Activated CD8-positive, alpha-beta memory T cell treated with anti-CD3 and anti-CD28 coated beads, Interleukin-2, amount 10 ng/mL, durations not matched to agents 7 days and 5 days (primary cell): ENCODE measurements at places on chromosomes 11 and 22.

GRCh38 chr11:62556875-62557631 is 10.4 kb upstream of the AHNAK start:
- H3K27ac ChIP-seq = peak overlapping the region; percentile 96
- H3K27me3 ChIP-seq = peaks cover 2% of the 10 kb centered on the region
- DNase-seq = peak; percentile 95
- H3K4me3 ChIP-seq = peak overlapping the region; percentile 65

DNA sequence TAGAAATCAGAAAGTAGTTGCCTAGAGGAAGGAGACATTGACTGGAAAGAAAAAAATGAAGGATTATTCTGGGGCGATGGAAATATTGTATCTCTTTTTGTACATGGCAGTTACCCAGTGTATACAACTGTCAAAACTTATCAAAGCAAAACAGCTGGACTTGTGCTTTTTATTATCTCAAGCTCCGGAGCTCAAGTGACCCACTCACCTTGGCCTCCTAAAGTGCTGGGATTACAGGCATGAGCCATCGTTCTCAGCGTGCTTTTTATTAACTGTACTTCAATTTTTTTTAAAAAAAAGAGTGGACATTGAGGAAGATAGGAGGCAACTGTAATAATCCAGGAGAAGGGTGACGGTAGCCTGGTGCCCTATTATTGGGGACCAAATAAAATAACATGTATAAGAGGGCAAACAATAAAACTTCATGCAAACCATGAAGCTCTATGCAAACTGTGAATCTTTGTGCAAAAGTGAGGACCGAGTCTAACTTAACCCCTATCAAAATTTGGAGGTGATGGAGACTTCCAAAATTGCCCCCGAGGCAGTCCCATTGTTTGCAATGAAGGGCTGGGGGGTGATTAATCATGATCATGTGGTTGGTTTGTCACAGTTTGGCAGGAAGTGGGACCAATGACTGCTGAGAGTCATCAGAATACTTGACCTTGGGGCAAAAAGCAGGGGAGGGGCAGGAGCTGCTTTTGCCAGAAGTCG is 23.5 kb downstream of the FZD4 start:
- H3K4me1 ChIP-seq = peaks cover 14% of the 10 kb centered on the region
- no peaks in the 10 kb centered on the region for H3K27me3 ChIP-seq
- DNase-seq = no peak
- H3K36me3 ChIP-seq = no peaks in the 10 kb centered on the region
- H3K4me3 ChIP-seq = no peak overlapping the region

- H3K4me1 ChIP-seq = peaks cover 32% of the 10 kb centered on the region
- H3K36me3 ChIP-seq = peaks cover 21% of the 10 kb centered on the region
- DNase-seq = peak; percentile 58
- H3K27ac ChIP-seq = peak overlapping the region; percentile 93
Measured at GRCh38 chr11:128692753-128693415, 988 bp upstream of the FLI1 start.

DNA sequence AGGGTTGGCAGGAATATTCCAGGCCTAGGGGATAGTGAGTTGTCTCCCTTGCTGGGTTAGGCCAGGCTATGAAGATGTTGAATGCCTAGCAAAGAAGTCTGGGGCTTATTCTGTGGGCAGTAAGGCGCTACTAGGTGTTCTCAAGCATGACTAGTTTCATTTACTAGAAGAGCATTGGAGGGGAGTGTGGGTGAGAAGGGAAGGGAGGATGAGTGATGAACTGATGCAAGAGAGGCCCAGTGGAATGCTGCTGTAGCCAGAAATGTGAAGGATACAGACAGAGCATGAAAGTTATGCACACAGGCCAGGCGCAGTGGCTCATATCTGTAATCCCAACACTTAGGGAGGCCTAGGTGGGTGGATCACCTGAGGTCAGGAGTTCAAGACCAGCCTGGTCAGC is 33.5 kb downstream of the POU2F3 start:
- no peaks in the 10 kb centered on the region for H3K36me3 ChIP-seq
- H3K27me3 ChIP-seq = peaks cover 51% of the 10 kb centered on the region
- no peaks in the 10 kb centered on the region for H3K4me1 ChIP-seq
- H3K4me3 ChIP-seq = no peak overlapping the region
